ENCODE measurements at places on chromosomes 7 and 10.

DNA sequence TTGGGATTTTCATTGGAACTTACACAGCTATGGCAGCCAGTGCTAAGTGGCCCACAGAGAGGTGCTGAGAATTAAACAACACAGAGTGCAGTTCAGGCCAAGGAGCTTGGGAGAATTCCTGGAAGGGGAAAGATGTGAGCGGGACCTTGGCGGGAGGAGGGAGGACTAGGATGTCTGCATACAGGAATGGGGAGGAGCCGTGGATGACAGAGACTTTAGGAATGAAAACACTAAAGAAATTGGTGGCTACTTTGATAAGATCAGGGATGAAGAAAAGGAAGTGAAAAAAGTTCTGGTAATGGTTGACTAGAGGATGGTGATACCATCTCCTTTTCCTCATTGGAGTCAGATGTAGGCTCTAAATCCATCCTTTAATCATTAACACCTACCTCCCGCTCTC lies 234.2 kb upstream of the FZD8 start:
- peak; percentile 41 for DNase-seq

DNA sequence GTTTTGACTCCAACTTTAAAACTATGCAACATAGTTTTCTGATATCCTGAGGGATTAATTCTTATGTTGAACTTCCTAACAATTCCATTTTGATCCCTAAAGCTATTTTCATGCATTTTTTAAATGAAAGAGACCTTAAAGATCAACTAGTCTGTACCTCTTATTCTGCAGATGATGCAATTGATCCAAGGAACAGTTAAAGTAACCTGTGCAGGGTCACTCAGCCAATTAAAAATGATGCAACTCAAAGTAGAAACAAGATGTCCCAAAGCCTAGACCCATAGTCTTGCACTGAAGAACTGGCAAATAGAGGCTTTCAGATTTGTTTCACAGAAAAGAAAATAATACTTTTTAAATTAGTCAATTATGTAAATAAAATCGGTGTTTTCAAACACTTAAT lies 86.3 kb downstream of the IMMP2L start:
- no peak for DNase-seq

- no peak for DNase-seq
Observed at GRCh38 chr10:49404321-49404878, 8.5 kb upstream of the DRGX start.

GRCh38 chr10:128875956-128876736 lies 590.9 kb upstream of the MGMT start:
- peak; percentile 1 for DNase-seq

GRCh38 chr7:47446871-47447466 lies 134.9 kb downstream of the TNS3 start:
- DNase-seq: no peak

- DNase-seq: no peak
Observed at GRCh38 chr7:36391436-36392198, 2.0 kb downstream of the ANLN start.

All from brain microvascular endothelial cell (primary cell).